ENCODE measurements at places on chromosomes 3 and 15.

GRCh38 chr3:8206971-8207617 lies 294.5 kb upstream of the LMCD1 start:
- DNase-seq = no peak

DNA sequence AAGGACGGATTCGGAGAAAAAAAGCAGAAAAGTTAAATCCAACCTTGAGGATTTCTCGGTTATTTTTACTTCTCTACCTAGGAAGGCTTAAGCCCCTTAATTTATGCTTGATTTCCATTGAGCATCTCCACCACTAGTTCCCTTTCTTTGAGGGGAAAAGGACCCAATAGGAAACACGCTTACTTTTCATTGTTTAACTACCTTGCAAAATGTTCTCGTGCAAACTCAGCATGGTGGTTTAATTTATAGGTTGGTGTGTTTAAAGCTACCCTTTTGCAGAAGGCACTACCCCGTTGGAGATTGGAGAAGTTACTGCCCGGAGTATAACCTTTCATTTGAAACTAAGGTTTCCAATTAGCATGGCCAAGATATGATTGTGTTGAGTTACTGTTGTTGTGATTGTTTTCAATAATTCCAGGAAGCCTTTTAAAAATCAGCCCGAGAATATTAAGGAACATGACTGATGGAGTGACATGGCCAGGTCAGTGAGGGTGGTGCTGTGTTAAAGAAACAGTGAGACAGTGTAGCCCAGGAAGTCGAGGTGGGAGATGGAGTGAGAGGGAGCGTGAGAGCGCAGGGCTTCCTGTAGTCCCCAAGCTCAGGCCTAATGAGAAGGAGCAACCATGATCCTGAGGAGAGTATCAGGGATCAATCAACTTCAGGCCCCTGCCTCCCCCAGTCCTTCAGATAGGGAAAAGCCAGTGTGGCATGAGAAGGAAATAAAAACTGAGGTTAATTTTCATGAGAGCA lies 76.6 kb downstream of the AQP9 start:
- no peak for DNase-seq

- no peak for DNase-seq
These were observed 3.3 kb upstream of the CD96 start for GRCh38 chr3:111538681-111539083.

GRCh38 chr3:43885908-43886618 lies 195.3 kb downstream of the ABHD5 start:
- DNase-seq = no peak

DNA sequence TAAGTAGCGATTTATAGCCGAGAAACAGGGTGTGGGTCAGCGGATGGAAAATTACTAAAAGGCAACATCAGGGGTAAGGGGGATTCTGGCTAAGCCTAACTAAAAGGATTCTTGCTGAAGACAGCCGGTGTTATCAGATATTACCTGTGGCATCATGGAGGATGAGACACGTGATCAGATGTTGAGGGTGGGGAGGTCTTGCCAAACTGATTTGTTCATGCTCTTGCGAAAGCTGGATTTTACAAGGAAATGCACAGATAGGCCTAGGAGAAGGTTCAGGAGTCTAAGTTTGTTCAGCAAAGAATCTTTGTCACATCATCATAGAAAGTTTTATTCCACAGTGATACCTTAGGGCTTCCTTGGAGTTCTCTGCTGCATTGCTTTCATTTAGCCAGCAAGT lies 396.8 kb upstream of the TBL1XR1 start:
- no peak for DNase-seq

DNA sequence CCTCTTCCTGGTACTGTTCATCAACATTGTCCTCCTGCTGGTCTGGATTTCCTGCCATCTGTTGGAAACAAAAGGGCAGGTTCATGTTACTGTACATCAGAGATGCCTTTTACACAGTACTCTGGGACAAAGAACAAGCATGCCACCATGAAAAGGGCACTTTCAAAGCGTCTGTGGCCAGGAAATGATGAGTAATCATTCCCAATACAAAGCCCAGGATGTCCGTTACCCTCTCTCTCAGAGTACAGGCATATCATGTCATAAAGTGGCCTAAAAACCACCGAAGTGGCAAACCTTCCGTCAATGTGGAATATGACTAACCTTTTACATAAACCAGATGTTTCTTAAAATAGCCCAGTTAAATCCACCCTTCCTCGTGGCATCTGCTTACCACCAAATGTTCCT lies 71.2 kb downstream of the GOLIM4 start:
- no peak for DNase-seq
